Central memory CD8-positive, alpha-beta T cell (primary cell): ENCODE measurements at places on chromosomes 7 and 10.

DNA sequence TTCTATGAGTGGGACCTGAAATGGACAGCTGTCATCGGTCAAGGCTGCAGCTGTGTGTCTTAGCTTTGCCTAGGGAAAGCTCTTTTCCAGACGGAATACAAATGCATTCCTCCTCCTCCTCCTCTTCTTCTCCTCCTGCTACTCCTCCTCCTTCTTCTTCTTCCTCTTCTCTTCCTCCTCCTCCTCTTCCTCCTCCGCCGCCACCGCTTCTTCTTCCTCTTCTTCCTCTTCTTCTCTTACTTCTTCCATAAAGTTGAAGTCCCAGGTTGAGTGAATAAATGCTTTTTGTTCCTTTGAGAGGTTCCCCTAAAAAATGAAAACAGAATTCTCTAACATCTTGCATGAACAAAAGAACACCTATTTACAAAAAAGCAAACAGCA, 28.7 kb downstream of the KLF6 start:
- H3K4me3 ChIP-seq = no peak overlapping the region
- H3K27ac ChIP-seq = peak overlapping the region; percentile 97
- H3K27me3 ChIP-seq = no peaks in the 10 kb centered on the region
- DNase-seq = no peak
- H3K36me3 ChIP-seq = peaks cover 12% of the 10 kb centered on the region

DNA sequence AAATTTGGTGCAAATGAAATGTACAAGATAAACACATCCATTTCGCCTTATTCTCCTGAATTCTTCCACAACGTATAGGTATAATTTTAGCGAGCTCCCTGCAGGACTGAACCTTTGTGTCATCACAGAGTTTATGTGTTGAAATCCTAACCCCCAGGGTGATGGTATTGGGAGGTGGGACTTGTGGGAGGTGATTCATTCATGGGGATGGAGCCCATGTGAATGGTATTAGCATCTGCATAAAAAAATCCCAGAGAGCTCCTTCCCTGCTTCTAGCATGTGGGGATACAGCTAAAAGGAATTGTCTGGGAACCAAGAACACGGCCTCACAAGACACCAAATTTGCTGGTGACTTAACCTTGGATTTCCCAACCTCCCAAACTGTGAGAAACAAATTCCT, 741.4 kb upstream of the VSTM2A start:
- H3K27me3 ChIP-seq = no peaks in the 10 kb centered on the region
- H3K4me3 ChIP-seq = no peak overlapping the region
- no peaks in the 10 kb centered on the region for H3K4me1 ChIP-seq
- no peaks in the 10 kb centered on the region for H3K36me3 ChIP-seq

- H3K4me1 ChIP-seq = peaks cover 5% of the 10 kb centered on the region
- H3K36me3 ChIP-seq = no peaks in the 10 kb centered on the region
- peaks cover 16% of the 10 kb centered on the region for H3K27me3 ChIP-seq
- no peak overlapping the region for H3K4me3 ChIP-seq
- DNase-seq = no peak
Observed at GRCh38 chr7:37557571-37558209, 109.0 kb upstream of the ELMO1 start.

- no peak overlapping the region for H3K27ac ChIP-seq
- peaks cover 29% of the 10 kb centered on the region for H3K27me3 ChIP-seq
- H3K36me3 ChIP-seq = no peaks in the 10 kb centered on the region
- no peak overlapping the region for H3K4me3 ChIP-seq
- H3K4me1 ChIP-seq = no peaks in the 10 kb centered on the region
Observed at GRCh38 chr7:155236386-155236785, 61.3 kb upstream of the INSIG1 start.

DNA sequence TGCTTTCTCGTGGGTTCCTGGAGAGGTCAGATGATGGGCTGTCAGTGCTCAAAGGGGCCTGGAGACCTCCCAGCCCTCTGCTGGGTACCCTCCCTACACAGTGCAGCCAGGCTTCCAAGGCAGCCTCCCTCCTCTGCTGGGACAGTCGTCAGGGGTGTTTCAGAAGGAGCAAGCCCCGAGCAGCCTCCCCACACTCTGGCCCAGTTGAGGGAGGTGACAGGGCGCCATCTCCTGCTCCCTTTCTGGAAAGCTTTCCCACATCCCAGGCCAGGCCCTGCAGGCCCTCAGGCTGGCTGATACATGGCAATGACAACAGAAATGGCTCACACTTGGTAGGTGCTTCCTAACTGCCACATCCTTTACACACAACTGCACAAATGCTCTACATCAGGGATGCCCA, 32.1 kb downstream of the KCNMA1 start:
- H3K36me3 ChIP-seq = no peaks in the 10 kb centered on the region
- peaks cover 25% of the 10 kb centered on the region for H3K27me3 ChIP-seq
- peaks cover 13% of the 10 kb centered on the region for H3K4me1 ChIP-seq
- no peak for DNase-seq
- no peak overlapping the region for H3K27ac ChIP-seq
- no peak overlapping the region for H3K4me3 ChIP-seq

DNA sequence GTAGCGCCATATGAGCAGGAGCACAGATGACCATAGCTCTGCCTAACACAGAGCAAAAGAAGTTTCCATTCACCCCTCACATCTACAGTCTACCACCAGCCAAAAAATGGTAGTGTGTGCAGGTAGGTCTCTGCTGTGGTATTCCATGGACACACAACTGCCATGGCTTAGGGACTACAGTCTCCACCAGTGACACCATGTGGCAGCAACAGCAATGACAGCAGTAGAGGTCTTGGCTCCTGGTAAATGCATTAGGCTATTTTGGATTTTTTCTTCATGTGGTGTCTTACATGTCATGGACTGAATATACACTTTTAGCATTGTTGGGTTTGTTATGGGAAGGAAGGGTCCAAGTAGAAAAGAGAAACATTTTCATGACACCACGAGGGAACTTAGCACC, 70.1 kb upstream of the CABCOCO1 start:
- no peak overlapping the region for H3K27ac ChIP-seq
- H3K36me3 ChIP-seq = no peaks in the 10 kb centered on the region
- H3K4me3 ChIP-seq = no peak overlapping the region
- no peaks in the 10 kb centered on the region for H3K27me3 ChIP-seq
- H3K4me1 ChIP-seq = no peaks in the 10 kb centered on the region

DNA sequence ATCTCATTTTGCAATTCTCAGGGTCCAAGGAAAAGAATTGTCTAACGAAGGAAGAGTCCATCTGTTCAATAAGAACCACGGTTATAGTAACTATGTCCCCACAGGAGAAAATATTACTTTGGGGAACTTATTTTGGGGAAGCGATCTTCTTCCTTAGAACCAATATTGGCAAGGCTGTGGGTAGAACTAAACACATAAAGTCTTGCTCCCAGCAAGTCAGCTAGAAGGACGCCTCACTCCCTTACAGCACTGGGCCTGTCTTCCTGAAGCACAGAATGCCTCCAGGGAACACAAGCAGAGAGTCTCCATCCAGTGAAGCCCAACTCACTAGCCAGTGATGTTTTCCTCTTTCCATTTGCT, 30.2 kb downstream of the C10orf71 start:
- no peak overlapping the region for H3K27ac ChIP-seq
- H3K36me3 ChIP-seq = no peaks in the 10 kb centered on the region
- no peaks in the 10 kb centered on the region for H3K4me1 ChIP-seq

GRCh38 chr7:156638443-156639077, 2.0 kb upstream of the RNF32 start:
- H3K27me3 ChIP-seq = peaks cover 49% of the 10 kb centered on the region
- H3K4me3 ChIP-seq = no peak overlapping the region
- no peak overlapping the region for H3K27ac ChIP-seq
- peaks cover 7% of the 10 kb centered on the region for H3K4me1 ChIP-seq
- no peak for DNase-seq

DNA sequence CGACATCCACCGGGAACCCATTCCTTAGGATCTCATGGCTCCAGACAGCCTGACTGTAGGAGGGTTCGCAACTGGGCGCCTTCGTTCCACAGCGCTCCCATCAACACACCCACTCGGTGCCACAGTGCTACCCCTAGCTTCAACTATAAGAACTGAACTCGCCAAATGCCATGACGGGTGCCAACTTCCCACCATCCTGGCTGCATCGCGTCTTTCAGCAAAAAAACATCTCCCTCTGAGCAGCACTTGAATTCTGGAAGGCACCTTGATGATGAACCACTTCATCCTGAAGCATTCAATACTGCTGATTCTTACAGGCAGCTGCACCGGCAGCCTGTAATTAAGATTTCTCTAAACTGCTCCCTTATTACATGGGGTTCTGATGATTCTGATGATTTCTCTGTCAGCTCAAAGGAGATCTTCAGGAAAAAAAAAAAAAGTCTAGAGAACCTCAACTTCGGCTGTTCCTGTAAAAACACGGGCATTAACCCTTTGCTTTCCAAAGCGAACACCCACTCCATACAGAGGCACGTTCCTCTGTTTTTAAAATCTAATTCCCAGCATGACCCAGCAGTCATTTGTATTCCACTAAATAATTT, 1.3 kb downstream of the CYTH3 start:
- H3K36me3 ChIP-seq = peaks cover 3% of the 10 kb centered on the region
- peak overlapping the region; percentile 95 for H3K4me3 ChIP-seq
- peak; percentile 16 for DNase-seq
- H3K27me3 ChIP-seq = peaks cover 13% of the 10 kb centered on the region
- H3K4me1 ChIP-seq = peaks cover 32% of the 10 kb centered on the region
- H3K27ac ChIP-seq = peak overlapping the region; percentile 93

- DNase-seq = no peak
- H3K4me1 ChIP-seq = no peaks in the 10 kb centered on the region
- no peak overlapping the region for H3K4me3 ChIP-seq
- H3K27ac ChIP-seq = no peak overlapping the region
- no peaks in the 10 kb centered on the region for H3K27me3 ChIP-seq
Observed at GRCh38 chr10:47160261-47160908, 139.6 kb upstream of the GDF10 start.
